ENCODE measurements at places on chromosomes 11 and 22.

GRCh38 chr11:67416416-67417335, 1.2 kb downstream of the CARNS1 start:
- no peak for DNase-seq

DNA sequence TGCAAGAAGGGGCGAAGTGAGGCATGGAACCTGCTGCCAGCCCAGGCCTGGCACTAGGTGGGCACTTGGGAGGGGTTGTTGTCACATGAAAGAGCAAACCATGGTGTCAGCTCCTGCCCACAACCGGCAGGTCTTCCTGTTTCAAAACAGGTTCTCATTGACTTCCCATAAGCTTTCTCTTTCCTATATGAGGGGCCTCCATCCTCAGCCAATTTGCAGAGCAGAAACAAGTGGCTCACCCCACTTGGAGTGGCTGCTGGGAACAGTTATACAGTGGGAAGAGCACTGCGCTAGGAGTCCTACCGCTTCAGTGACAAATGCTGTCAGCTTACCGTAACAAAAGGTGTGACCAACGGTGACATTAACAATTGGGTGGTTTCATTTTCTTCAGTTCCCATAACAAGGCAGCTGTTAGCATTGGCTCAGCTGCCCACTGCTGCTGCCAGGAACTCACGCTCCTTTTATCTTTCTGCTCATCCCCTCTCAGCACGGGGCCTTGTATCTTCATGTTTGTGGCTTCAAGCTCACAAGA, 10.2 kb upstream of the SSTR3 start:
- no peak for DNase-seq

GRCh38 chr11:104704888-104705287, 193.4 kb downstream of the CASP12 start:
- DNase-seq: no peak

DNA sequence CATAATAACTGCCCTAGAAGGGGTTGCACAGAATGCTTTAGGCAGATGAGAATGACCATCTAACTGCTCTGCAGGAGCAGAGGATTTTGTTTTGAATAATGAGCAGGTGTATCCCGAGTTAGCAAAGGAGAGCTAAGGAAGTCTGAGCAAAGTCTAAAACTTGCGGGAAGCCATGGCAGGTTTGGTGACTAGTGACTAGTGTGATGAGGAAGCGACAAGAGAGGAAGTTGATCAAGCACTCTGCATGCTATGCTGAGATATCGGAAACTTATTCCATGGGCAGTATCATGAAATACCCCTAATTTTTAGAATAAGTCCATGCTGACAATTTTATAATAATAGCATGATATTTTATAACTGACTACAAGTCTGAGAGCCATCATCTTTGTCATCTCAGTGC, 12.9 kb downstream of the OLFML1 start:
- no peak for DNase-seq

- no peak for DNase-seq
These were observed 7.1 kb downstream of the SLC1A2 start for GRCh38 chr11:35412285-35412684.

- DNase-seq: no peak
These were observed 13.7 kb upstream of the TOP3B start for GRCh38 chr22:21996175-21996720.

DNA sequence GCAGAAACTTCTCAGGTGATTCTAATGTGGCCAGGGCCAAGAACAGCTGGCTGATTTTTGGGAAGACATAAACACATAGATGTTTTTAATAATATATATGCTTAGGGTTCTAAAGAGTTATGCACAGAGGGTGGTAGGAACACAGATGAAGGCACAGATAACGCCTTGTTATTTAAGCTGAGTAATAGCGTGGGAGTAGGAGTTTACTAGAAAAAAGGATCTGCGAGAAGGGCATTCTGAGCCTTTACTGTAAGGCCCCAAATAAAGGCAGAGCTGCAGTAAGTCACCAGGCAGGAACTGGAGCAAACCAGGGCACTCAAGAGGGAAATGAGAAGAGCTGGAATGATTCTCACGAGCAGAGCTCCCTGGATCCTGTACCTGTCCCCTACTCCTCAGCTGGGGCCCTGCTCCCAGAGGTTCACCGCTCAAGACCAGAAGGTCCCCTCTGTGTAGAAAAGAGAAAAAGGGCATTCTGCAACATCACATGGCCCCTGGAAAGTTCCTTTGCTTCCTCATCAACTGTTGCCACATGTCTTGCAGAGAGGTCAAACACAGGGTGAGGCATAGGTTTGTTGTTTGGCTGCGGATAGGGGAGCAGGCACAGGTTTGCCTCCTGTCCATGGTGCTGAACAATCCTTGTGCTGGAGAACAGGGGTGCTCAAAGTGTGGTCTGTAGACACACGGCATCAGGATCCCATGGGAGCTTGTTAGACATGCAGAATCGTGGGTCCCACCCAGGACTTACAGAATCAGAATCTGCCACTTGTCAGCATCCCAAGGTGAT, 125.7 kb downstream of the TENM4 start:
- DNase-seq: no peak

All from cortex of kidney (tissue), 1 donor.